Sciatic nerve (tissue), 2 donors: ENCODE measurements at places on chromosomes 16 and 17.

- DNase-seq = no peak
Measured at GRCh38 chr16:4266372-4266771, 6.5 kb downstream of the TFAP4 start.

- DNase-seq = no peak
Measured at GRCh38 chr16:26601335-26601734, 465.4 kb upstream of the C16orf82 start.

- DNase-seq = no peak
Measured at GRCh38 chr17:58318627-58319172, 9.9 kb downstream of the TSPOAP1 start.

DNA sequence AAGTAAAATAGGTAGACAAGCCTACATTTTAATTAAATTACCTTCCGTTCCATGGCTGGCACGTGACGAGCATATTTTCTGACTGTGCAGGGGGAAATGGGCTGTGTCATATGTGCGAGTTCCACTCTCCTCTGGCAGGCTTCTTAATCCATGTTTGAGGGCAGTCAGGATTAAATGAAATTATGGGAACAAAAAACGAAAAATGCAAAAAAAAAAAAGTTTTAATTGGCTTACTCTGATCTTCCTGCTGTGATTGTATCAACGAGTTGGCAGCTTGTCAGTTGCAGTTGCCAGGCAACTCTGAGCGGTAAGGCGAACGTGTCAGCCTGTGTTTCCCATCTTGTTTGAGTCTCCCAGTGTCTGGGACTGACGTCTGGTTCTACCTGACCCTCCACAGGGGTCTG lies 302.9 kb upstream of the XYLT1 start:
- no peak for DNase-seq

DNA sequence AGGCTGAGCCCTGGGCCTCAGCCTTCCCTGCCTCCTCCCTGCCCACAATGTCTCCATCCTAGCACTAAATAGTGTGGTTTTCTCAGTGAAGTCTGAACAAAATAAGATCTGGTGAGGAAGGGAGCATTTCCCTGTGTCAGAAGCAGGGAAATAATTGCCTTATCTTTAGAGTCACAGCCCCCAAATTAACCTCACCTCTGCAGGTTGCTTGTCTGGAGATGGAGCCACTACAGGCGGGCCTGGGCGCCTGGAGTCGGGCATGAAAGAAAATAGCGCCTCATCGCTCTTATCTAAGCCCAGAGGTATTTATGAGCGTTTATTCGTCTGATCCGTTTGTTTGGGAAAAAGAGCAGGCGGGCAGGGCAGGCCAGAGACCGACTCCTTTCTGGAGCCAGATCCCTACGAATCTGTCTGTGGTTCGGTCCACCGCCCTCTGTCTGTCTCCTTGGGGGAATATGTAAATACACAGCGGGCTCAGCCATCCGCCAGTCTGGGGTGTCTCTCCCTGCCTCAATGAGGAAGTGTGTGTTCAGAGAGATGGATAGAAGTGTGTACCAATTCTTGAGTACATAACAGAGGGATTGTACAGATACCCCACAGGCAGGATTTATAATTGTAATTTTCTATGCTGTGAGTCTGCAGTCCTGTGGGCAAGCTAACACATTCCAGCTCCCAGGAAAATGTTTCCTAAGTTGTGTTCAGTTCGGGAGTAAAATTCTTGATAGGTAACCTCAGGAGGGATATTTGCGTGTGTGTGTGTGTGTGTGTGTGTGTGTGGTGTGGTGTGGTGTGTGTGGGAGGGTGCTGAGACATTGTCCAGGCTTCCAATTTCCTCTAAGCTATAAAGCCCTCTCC lies 4.3 kb downstream of the HOXB6 start:
- DNase-seq = no peak

- no peak for DNase-seq
Measured at GRCh38 chr16:23428351-23428750, 24.6 kb downstream of the COG7 start.
